ENCODE measurements at places on chromosomes 1 and 21.

DNA sequence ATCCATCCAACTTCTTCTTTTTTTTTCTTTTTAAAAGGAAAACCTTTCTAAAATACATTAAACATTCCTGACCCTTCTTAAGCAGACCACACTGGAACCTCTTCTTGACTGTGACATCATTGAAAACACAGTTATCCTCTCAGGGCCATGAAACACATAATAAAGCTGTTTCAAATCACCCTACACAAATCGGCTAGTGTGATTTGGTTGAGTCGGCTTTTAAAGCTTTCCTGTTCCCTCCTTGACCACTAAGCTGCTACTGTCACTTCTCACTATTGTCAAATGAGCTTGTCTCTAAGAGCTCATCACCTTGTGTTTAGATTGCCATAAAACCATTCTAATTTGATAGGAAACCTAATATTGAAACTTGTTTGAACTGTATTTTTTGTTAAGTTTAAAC lies 5.9 kb downstream of the USP24 start:
- DNase-seq: no peak

DNA sequence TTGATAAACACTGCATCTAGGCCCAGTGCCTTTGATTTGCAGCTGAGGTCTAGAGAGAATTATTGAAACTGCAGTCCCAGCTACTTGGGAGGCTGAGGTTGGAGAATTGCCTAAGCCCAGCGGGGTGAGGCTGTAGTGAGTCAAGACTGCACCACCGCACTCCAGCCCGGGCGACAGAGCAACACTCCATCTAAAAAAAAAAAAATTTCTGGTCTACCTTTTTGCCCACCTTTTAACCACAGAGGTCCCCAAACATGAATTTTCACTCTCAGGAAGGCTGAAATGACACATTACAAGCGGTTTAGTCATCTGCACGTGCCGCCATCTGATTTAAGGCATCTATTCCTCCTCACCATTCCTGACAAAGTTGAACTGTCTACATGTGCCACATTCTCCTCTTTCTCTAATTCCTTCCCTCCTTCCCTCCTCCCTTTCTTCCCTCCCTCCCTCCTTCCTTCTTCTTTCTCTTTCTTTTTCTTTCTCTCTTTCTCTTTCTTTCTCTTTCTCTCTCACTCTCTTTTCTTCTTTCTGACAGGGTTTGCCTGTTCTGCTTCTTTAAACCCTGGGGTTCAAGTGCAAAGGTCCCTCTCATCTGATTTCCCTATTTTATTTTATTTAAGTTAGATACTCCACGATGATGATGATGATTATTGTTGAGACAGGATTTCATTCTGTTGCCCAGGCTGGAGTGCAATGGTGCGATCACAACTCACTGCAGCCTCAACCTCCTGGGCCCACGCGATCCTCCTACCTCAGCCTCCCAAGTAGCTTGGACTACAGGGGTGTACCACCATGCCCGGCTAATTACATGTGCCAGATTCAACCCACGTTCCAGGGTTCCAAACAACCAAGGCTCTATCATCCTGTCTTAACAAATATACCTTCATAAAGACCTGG lies 3.0 kb upstream of the SOD1 start:
- DNase-seq: peak; percentile 10

- DNase-seq: no peak
Observed at GRCh38 chr1:168598892-168599291, 22.5 kb downstream of the XCL1 start.

- no peak for DNase-seq
Observed at GRCh38 chr1:67214420-67215174, 48.3 kb downstream of the IL23R start.

- DNase-seq: no peak
Observed at GRCh38 chr1:238265866-238266265, 375.1 kb upstream of the ZP4 start.

GRCh38 chr1:2583871-2584351 lies 2.7 kb upstream of the PRXL2B start:
- no peak for DNase-seq

GRCh38 chr1:17717594-17718535 lies 37.3 kb upstream of the ACTL8 start:
- no peak for DNase-seq

DNA sequence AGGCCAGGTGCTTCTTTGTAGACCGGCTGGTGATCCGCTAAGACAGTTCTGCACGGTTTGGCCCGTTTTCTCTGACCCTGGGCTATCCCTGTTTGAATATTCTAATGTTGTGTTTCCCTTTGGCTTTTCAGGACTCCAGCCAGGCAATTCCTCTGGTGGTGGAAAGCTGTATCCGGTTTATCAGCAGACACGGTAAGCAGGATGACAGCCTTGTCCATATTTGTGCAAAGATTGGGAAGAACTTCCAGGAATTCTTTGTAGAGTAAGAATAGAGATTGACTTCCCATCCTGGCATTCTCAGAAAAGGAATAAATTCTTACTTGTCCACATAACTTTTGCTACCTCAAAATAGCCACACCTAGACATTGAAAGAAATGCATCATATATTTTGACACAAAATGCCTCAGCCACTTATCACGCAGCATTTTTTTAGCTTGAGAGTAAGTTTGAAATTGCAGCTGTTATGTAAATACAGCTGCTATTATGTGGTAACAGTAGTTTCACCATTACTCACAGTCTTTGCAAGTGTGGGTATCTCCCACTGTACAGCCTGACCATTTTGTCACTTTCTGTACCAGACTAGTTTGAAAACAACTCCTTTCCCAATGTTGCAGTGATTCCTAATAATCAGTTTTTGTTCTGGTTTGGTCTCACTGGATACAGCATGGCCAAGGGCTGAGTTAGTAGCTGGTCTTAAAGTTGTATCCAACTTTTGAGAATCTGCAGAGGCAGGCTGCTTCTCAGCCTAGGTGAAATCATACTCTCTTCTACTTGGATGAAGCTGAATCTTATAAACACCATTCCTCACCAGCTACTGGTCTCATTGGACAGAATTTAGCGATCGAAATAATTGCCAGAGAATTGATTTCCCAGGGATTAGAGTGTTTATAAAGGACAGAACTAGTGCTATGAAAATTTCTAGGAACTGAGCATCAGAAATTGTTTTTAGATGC lies 40.0 kb upstream of the IKBKE start:
- no peak for DNase-seq

DNA sequence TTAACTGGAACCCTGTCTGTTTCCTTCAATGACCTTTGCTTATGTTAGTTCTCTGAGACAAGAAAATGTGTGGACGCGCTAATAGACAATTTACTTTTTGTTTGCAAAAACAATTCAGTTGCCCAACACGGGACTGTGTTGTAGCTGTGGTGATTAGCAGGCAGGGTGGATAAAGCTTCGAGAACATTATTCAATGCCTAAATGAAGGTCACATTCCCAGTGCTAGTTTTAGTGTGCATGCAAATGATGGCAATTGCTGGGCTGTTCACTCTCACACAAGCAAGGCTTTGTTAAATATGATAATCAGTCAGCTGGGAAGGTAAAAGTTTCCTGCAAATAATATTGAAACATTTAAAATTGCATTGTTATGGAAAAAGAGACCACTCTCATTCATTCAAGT lies 188.4 kb downstream of the BACH1 start:
- no peak for DNase-seq

DNA sequence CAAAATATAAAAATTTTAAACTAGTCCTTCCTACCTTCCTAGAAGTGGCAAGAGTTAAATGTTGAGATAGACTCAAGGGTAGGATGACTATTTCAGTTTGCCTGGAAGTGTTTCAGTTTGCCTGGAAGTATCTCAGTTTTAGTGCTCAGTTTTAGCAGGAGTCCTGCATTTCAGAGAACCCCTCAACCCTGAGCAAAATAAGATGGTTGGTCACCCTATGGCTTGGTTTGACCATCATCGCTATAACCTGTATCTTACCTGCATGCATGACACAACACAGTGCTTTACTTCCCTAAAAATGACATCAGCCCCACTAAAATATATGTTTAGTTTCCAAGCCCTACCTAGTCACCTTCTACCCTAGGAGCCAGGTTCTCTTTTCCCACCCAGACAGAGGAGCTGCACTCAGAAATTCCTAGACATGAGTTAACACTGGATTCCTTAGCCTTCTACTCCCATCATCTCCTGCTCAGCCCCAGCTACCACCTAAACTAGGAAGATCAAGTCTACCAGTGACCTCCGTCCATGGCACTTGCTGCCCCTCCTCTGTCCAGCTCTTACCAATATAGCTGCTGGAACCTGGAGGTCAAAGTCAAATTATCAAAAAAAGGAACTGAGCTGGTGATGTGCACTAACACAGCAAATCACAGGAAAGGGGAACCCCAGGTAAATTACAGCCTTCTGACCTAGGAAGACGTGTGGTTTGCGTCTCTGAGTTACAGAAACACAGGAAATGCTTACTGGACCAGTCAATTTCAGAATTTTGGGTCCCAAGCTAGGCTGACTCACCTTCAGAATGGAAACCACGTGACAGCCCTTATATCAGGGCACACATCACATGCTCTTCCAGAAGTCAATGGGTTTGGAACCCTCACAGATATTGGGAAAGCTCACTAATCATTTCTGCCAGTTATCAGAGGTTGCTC lies 2.2 kb upstream of the G0S2 start:
- no peak for DNase-seq

DNA sequence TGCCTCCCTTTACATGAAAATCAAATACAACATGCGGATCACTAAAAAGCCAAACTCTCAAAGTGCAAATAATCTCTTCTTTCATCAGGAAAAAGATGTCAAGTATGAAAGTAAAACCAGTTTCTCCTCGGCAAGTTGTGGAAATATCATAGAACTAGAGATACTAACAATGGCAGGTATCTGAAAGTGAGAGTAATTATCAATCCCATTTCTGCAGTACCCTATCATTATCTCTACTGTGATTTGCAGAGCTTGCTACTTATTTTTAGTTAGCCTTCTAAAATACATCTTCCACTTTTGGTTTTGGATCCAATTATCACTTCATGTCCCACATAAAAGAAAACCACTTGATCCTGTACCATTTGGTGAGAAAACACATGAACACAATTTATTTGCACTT lies 3.0 kb downstream of the TP53BP2 start:
- DNase-seq: no peak

DNA sequence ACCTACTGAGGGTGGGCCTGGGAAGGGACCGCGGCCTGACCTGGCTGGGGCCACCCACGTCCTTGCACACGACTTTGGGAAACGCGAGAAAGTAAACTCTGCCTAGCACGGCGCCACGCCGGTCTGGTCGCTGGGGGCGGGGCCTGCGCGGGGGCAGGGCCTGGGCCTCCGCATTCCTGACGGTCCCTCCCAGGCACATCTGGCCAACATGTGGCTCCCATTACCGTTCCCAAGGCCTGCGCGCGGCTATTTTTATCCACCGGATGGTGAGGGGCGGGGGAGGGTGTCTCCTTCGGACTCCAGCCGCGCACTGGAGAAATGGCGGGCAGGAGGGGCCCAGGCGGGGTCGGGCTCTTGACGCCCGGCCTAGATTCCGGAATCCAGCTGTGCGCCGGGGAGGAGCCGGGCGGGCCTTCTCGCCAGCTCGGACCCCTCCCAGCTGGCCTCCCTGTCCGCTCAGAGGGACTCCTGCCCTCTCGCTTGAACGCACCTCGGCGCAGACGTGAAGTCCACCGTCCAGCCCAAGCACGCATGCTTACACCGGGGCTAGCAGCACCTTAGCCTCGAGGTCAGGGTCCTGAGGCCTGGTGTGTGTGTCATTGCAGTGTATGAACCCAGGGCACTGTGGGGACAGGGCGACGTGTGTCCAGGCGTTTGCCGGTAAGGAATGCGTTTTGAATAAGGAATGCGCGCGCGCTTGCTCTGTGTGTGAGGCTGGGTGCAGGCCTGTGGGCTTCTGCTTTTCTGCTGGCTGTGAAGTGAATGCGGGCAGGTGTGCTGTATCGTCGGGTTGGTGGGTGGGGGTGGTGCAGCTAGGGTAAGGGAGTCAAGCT lies 2.1 kb downstream of the EVA1B start:
- no peak for DNase-seq

DNA sequence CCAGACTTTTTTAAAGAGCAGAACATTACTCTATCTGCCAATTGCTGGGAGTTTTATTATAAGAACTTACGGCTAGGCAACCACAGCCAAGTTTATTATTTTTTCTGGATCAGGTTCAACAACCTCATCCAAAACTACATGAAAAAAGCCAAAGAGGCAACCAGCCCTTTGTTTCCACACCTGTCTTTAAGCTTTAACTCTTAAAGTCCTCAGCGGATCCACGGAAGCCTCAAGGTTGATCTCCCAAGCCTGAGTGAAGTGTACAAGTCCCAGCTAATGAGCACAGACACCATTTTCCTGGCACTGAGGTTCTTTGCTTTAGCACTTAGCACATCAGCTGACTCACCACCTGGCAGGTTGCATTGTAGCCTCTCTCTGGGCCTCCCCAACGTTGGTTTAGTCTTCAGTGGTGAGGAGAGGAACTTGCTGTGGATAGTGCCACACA lies 143.1 kb downstream of the TGFBR3 start:
- DNase-seq: no peak

DNA sequence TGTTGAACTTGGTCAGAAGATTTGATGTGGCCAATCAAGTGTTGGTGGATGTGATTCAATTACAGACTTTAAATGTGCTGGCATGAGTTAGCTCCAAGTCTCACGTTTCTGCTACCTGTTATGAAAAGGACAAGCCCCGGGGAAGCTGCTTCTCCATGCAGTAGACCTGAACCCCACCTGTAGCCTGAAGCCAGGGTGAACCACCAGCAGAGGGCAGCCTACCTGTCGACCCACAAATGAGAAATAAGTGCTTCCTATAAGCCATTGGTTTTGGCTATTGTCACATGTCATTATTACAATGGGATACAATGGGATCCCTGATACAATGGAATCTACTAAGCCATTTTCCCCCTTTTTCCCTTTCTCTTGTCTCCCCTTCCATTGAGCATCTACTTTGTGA lies 230.2 kb downstream of the PRDM2 start:
- peak; percentile 7 for DNase-seq

DNA sequence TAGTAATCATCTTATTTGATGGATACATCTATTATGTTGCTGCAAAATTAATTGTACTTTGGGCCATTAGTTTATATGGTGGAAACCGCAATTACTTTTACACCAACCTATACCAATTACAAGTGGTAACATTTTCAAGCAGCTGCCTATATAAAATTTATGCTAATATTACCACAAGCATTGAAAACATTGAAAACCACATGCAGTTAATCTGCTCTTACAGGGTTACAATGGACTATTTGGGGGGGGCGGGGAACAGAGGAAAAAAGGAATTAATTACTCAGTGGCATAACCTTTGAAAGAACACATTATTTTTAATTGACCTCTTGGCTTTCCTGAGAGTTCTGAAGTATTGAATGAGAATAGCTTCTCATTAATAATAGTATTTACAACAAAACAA lies 1793.2 kb downstream of the NCAM2 start:
- no peak for DNase-seq

DNA sequence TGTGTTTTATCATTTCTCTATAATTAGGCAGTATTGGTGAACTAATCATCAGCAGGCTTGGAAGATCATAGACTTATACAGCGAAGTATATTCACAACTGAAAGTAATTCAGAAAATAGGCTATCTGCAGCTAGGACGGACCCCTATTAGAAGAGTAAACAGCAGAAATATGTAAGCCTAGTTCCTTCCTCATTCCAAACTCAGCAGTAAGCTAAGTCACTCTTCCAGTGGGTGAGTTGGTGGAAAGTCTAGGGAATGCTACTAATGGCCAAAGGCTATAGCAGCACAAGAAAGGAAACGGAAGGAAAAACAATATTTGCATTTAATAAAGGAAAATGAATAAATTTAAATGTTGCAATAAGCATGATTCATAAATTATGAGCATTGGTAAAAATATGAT lies 918.1 kb upstream of the TMPRSS15 start:
- no peak for DNase-seq

Measured in stimulated activated CD4-positive, alpha-beta T cell treated with anti-CD3 and anti-CD28 coated beads, Interleukin-1b, Interleukin-23, amount 100 ng/mL, for 24 hours (primary cell).